Esophagus mucosa (tissue), 1 donor: ENCODE measurements at places on chromosomes 3 and 15. TPM values are rescaled to one million over a fixed set of nuclear protein-coding genes. Genes with fewer than 3 reads are reported as not detected.

CA12 gene
- 138 TPM for total RNA-seq

IMP3 gene
- total RNA-seq = 68.1 TPM

DLL4 gene
- total RNA-seq = 1.1 TPM

RBP2 gene
- total RNA-seq = not detected

DUOXA2 gene
- total RNA-seq = 10.4 TPM

SNTN gene
- total RNA-seq = not detected

HGD gene
- not detected for total RNA-seq

ZNF619 gene
- 3.6 TPM for total RNA-seq

TNIK gene
- total RNA-seq = 3.0 TPM

LIPC gene
- total RNA-seq = not detected

CYP1A2 gene
- not detected for total RNA-seq

ANKUB1 gene
- total RNA-seq = not detected

THSD4 gene
- 121 TPM for total RNA-seq

ARGFX gene
- total RNA-seq = not detected

TM4SF1 gene
- total RNA-seq = 125 TPM

ECE2 gene
- not detected for total RNA-seq

ADGRG7 gene
- not detected for total RNA-seq

GOLGA6C gene
- total RNA-seq = not detected

RARB gene
- total RNA-seq = 2.5 TPM

COX17 gene
- 24.9 TPM for total RNA-seq

CCDC39 gene
- not detected for total RNA-seq
